Kidney tubule cell (primary cell): ENCODE measurements at places on chromosomes 1 and 21.

DNA sequence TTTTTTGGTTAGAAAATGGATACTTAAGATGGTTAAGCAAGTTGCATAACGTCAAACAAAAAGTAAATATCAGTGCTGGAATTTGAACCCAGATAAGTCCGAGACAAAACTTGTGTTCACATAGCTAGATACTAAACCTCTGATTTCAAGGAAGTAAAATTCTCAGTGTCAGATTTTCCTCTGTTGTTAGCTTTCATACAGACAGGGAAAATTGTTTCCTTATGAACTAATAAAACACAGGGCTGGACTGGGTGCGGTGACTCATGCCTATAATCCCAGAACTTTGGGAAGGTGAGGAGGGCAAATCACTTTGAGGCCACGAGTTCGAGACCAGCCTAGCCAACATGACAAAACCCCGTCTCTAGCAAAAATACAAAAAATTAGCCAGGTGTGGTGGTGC lies 51.3 kb downstream of the PCNX2 start:
- peak; percentile 30 for DNase-seq

DNA sequence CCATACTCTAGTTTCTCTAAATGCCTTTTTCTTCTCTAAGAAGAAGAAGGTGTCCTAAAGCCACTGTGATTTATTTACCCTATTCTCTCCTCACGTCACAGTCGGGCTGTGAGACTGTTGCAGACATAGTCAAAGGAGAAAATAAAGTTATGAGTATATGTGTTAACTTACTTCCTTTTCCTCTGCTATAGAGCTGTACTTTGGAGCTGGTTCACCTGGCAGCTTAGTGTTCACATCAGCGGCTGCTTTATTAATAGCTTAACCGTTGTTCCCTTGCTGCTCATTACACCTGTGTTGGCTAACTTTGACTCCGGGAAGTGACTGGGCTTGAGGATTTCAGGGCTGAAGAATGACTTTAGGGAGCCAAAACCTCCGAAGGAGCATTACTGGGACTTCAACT lies 3.6 kb downstream of the PFKFB2 start:
- DNase-seq, result peak; percentile 28

GRCh38 chr1:37930246-37931101 lies 16.4 kb downstream of the INPP5B start:
- no peak for DNase-seq

DNA sequence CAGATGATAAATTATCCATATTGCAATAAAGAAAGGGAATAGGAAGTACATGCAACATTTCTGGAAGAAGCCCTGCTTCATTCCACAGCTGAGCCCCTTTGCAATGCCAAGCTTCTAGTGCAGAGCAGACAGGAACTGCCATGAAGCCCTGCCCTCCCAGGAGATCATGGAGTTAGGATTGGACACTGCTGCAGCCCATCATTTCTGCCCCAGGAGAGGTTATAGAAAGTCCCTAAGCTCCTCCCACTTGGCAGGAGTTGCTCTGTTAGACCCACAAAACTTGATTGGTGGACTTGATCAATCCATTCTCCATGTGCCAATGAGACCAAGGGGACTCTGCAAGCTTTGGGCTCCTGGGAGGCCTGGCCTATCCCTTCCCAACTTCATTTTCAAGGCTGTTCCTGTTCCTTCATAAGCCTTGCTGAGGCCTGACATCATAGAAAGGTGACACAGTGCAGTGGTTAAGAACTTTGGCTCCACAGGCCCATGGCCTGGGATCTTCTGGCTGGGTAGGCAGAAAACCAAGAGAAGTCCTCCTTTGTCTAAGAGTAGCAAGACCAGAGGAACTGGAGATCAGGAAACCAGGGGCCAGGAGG lies 1.3 kb upstream of the LAPTM5 start:
- no peak for DNase-seq

GRCh38 chr1:17877316-17877715 lies 122.2 kb downstream of the ACTL8 start:
- no peak for DNase-seq

DNA sequence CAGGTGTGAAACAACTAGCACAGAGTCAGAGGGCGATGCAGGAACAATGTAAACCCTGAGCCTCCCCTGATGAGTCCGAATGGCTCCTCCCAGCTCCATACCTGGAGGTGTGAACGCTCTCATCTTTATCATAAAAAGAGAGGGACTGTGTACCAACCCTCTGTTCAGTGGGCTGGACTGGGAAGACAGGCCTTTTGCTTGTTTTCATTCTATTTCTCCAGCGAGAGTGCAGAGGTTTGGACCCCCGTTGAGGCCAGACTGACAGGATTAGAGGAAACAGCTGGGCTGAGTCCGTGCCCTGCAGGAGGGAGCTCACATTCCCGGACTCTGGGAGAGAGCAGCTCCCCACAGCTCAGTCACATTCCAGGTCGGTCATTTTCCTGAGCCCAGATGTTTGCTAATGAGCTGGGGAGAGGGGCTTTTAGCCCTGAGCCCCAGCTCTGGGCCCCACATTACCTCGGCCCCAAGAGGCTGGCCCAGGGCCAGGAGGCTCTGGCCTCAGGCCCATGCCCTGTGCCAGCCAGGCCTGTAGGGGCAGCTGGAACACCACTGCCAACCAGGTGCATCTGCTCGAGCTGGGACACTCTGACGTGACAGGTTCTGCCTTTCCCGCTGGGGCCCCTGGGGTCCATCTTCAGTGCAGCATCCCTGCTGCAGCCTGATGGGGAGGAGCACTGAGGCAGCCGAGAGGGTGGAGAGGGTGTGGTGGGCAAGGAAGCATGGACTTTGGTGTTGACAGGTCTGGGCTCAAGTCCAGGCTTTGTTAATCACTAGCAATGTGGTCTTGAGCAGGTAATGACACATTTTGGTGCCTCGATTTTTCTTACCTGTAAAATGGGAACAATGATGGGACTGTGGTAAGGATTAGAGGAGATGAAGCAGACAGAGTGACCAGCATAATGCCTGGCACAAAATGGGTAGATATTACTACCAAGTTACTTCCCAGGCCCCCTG lies 3.5 kb upstream of the NBL1 start:
- DNase-seq, result peak; percentile 81

DNA sequence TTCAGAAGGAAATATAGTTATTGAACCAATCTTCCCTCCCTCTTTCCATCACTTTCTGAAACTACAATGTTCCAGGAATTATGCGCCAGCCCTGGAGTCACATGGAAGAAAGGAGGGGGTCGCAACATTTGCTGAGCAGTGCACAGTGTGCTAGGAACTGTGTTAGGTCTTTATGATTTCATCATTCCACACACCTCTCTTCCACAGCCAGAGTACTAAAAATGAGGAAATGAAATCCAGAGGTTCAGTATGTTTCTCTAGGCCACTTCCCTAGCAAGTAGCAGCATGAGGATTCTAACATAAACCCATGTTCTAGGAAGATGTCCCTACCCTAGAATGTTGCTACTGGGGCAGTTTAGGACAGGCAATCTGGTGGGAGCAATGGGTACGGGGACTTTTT lies 158.1 kb downstream of the SLC45A1 start:
- DNase-seq, result no peak

DNA sequence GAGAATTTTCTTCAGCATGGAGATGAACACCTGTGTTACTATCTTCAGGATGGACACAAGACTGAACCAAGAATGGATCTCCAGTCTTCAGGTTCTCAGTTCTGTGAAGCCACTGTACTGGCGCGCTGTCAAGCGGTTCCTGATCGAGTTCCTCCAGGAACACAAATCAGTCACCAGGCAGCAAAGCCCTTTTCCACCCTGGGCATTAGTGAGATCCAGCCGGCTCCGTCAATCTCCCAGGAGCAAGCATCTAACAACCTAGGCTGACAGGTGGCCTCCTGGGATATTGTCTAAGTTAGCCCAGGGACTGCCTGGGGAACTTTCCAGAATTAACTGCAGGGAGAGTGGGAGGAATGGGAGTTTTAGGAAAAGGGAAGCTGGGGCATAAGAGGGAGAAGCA lies 9.7 kb upstream of the IGFN1 start:
- DNase-seq, result no peak

GRCh38 chr1:54436826-54437225 lies 30.6 kb upstream of the SSBP3 start:
- DNase-seq, result no peak

DNA sequence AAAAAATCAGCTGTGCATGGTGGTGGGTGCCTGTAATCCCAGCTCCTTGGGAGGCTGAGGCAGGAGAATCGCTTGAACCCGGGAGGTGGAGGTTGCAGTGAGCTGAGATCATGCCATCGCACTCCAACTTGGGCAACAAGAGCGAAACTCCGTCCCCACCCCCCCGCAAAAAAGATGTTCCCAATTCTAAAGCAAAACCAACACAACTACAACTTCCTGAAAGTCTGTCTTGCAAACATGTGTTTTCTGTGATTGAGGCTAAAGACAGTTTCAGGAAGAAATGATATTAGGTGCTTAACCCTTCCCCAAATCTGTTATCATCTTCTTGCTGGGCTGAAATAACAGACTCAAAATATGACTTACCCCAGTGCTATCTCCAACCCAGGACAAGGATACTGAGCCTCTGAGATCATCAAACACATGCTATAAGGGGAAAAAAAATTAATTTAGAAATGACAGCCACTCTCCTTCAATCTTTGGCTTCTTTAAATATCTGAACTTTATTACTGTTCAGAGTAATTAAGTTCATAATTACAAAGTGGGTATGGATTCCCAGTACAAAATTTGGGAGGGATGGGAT lies 28.5 kb downstream of the SORT1 start:
- DNase-seq, result no peak

- DNase-seq, result no peak
Observed at GRCh38 chr1:37031871-37032270, 2.4 kb downstream of the GRIK3 start.

DNA sequence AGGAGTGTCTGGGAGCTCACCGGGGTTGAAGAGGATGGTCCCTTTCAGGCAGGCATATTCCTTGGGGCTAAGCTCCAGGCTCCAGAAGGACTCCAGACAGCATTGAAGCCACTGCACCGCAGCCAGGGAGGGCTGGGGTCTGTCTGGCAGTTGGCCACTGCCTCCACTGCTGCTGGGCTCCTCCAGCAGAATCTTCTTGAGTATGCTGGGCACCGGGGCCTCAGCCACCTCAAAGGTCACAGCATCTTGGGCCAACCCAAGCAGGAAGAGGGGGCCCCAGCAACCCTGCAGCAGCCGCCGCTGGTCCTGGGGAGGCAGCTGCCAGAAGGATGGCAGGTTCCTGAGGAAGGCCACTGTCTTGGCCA lies 404 bp downstream of the NR0B2 start:
- DNase-seq, result no peak

GRCh38 chr1:21531241-21531640 lies 22.0 kb downstream of the ALPL start:
- no peak for DNase-seq

DNA sequence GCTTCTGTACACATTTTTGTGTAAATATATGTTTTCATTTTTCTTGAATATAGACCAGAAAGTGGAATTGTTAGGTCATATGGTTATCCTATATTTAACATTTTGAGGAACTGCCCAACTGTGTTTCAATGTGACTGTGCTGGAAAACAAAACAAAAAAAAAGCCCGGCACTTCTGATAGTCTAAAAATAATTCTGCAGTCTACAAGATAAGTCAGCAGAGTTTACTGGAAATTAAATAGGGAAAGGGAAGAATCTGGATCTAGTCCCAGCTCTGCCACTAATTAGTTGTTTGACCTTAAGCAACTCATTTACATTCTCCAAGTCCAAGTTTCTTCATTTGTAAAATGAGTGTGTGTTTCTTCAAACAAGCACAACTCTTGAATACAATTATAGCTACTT lies 869.1 kb upstream of the B3GALT2 start:
- no peak for DNase-seq

GRCh38 chr1:234326497-234327366 lies 46.5 kb upstream of the COA6 start:
- DNase-seq, result peak; percentile 59

DNA sequence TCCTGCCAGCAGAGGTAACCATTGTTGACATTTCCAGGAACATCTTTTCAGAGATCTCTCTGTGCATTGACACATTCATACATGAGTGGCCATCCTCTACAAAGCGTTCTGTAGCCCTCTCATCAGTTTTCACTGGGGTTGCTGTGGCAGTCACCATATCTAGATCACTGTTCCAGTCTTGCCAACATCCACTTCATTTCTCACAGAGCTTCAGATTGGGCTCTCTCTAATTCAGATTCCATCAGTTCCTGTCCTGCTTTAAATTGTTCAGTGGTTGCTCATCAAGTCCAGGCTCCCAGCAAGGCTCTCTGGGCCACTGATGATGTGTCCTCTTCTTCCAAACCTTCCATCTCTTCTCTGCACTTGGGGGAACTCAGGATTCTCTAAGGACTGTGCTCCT lies 173.7 kb downstream of the KCNJ6 start:
- DNase-seq, result peak; percentile 11

GRCh38 chr1:147641695-147642592 lies 28.4 kb downstream of the ACP6 start:
- DNase-seq, result peak; percentile 65

GRCh38 chr1:94527447-94528031 lies 14.0 kb downstream of the F3 start:
- DNase-seq, result peak; percentile 68

GRCh38 chr1:31234123-31234708 lies 5.5 kb downstream of the NKAIN1 start:
- DNase-seq, result no peak

GRCh38 chr1:110726755-110727154 lies 52.0 kb upstream of the KCNA3 start:
- no peak for DNase-seq

DNA sequence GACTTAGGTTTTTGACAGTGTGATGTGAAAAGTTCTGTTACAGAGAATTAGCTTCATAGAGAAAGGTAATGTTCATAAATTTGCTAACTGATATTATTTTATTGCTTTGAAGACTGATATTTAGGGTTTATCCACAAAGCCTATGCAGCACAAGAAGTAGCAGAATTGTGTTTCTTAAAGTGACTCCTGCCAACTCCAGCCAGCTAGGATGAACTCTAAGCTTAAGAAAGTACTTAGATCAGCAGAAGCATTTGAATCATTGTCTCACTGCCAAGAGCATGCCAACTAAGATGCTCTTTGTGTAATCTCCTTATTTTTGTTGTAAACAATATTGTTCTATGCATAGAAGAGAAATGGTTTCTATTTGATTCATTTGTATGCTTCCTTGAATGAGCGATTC lies 589.4 kb upstream of the ADGRL4 start:
- DNase-seq, result no peak

DNA sequence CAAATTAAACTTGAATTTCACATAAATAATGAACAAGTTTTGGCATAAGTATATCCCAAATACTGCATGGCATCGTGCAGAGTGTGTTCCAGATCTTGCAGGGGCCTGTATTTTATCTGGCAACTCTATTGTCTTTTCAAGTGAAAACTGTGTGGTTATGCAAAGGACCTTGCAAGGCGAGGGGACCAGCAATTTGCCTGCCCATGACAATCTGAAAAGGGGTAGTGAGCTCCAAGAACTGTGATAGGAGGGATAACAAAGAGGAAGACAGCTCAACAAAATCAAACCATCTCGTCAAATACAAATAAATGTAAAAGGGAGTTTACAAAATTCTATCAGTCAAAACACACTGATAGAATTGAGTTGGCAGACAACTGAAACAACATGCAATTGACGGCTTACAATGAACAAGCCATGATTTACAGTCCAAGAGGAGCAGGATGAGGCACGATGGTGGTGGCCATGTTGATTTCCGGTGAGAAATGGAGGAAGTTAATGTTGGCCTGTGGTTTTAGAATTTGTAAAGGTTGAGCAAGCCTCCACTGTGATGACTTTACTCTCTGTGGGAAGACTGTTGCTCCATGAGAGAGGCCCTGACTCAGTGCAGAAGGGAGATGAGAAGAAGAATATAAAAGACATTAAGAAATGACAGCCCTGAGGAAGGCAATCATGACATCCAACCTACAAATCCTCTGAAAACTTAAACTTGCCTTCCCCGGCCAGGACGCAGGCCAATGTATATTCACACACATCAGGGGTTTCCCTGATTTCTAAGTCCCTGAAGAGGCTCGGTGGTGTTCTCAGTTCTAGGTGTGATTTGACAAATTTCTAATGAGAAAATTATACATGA lies 132.2 kb downstream of the ADSS2 start:
- DNase-seq, result peak; percentile 66
